Bronchus fibroblast of lung (primary cell): ENCODE measurements at places on chromosomes 2 and 18. TPM values are rescaled to one million over a fixed set of nuclear protein-coding genes. Genes with fewer than 3 reads are reported as not detected.

The EFHD1 gene
- 0.45 TPM in 1 of 2 replicates, not detected in the other for total RNA-seq

The MC2R gene
- total RNA-seq, result not detected in 2 replicates

The SIX2 gene
- under 0.01 and 0.17 TPM in 2 replicates for total RNA-seq

The NEU2 gene
- total RNA-seq, result not detected in 2 replicates

The POTEE gene
- total RNA-seq, result not detected in 2 replicates

The EIF2AK3 gene
- total RNA-seq, result 8.4 and 10.1 TPM in 2 replicates

The SRD5A2 gene
- not detected in 2 replicates for total RNA-seq

The XDH gene
- total RNA-seq, result 0.17 and 0.30 TPM in 2 replicates
